ENCODE measurements at places on chromosomes 12 and 14. TPM values are rescaled to one million over a fixed set of nuclear protein-coding genes. Genes with fewer than 3 reads are reported as not detected.

DNA sequence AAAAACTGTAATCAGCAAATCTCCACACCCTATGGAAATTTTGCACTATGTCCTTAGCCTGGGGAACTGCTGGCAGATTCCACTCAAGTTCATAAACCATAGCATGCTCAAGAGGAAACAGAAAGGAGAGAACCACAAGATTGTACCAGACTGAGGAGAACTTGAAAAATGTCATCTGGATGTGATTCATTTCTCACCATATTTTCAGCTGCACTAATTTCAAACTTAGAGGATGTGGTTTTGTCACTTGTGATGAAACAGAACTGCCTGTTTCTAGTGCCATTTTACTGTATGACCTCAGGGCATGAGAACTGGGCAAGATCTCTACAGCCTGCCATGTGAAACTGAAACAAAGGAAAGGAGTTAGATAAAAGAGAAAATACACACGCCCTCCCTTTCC lies 1493.1 kb upstream of the FLRT2 start:
- peak; percentile 39 for DNase-seq

GRCh38 chr14:44168566-44168965 lies 338.5 kb downstream of the FSCB start:
- DNase-seq = no peak

DNA sequence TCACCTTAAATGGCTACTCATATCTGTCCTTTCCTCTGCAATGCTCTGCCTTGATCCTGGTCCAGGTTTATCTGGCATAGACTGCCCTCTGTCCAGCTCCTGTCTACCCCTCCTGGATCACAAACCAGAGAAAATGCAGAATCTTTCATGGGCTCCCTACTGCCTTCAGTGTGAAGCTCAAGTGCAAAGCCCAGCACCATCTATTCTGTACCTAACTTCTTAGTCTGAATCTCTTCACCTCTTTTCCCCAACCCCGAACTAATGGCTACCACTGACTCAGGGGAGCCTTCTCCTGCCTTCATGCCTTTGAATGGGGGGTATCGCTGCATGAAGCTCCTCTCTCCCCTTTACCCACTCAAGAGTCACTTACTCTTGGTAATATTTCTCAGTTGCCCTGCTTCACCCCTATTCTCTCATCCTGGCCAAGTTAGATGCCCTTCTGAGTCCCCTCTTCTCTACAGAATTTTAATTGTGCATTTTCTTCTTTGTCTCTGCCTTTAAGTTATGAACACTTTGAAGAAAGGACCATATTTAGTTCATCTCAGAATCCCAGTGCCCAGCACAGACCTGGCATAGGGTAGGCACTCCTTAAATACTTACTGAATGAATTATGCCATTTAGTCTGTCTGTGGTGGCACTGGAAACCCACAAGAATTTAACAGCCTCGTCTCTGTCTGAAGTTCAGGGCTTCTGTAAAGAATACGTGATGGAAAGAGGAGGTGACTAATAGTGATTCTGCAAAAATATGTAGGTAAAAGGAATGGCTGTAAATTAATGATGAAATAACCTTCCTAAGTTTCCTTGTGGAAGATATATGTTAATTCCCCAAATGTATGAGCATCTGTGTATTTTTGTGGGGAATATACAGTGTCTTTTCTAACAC lies 191.3 kb upstream of the AMIGO2 start:
- peak; percentile 96 for DNase-seq

Gene DIO2
- not detected for total RNA-seq

Gene GLIPR1L2
- total RNA-seq = 0.29 TPM

DNA sequence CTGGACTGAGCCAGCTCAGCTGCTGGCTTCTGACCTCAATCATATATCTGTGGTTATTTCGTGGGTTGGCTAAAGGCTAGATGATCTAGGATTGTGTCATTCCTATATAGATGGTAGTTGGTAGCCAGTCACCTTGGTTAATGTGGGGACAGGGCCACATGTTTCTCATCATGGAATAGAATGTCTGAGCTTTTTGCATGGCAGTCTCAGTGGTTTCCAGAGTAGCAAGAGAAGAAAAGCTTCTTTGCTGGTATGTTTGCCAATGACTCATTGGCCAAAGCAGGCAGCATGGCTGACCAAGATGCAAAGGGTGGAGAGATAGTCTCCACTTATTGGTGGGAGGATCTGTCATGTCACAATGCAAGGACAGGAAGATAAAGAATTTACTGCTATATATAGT lies 746.4 kb upstream of the FLRT2 start:
- no peak for DNase-seq

Gene CCDC197
- total RNA-seq = not detected

Gene KRT6A
- total RNA-seq = 0.21 TPM

Gene PTCSC3
- not detected for total RNA-seq

DNA sequence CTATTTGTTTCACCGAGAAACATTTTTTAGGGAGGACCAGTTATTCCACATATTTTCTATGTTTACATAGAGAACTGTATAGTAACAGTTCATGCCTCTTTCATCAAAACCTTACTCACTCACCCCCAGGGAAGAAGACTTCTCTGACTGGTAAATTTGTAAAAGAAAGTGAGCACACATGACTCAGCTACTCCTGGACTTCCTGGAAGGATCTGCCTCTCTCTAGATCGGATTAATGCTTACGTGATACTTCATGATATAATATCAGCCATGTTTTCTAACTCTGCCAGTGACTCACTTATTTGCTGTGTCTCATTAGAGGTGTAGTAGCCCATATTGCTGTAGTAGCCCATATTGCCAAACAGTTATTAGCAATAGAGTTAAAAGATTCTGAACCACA lies 494.3 kb upstream of the ATXN7L3B start:
- DNase-seq = peak; percentile 44

- DNase-seq = no peak
Observed at GRCh38 chr14:37036669-37037341, 135.6 kb downstream of the SLC25A21 start.

Gene MSRB3
- total RNA-seq = 17.8 TPM

Gene RD3L
- not detected for total RNA-seq

- no peak for DNase-seq
Observed at GRCh38 chr12:62098132-62098531, 162.1 kb upstream of the USP15 start.

DNA sequence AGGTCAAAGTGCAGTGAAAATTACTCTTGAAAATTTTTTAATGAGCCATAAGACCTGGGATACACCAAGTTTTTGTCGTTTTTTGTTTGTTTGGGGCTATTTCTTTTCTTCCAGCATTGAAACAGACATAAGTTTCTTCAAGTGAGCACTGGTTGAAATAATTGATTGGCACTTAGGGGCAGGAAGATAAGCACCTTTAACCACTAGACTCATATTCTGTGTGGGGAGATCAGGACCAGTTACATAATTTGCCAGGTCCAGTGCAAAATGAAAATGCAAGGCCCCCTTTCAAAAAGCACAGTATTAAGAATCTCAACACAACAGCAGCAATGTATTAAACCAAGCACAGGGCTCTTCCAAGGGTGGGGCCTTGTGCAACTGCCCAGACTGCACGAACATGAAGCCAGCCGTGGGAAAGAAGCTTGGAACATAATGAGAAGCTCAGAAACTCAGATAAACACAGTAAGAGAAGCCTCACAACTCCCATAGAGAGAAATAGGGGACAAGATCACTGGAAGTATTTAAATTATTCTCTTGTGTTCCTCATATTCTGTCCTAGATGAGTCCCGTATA lies 3.2 kb upstream of the TCP11L2 start:
- DNase-seq = no peak

- DNase-seq = no peak
Observed at GRCh38 chr14:88729159-88729558, 63.6 kb downstream of the EML5 start.

- no peak for DNase-seq
Observed at GRCh38 chr12:44574586-44574985, 301.5 kb downstream of the NELL2 start.

GRCh38 chr14:21494902-21495762 lies 16.0 kb downstream of the METTL3 start:
- no peak for DNase-seq

GRCh38 chr14:36275741-36276140 lies 44.7 kb downstream of the MBIP start:
- no peak for DNase-seq

Gene CLEC4D
- not detected for total RNA-seq

GRCh38 chr14:49447540-49448107 lies 138.6 kb downstream of the RPS29 start:
- no peak for DNase-seq

DNA sequence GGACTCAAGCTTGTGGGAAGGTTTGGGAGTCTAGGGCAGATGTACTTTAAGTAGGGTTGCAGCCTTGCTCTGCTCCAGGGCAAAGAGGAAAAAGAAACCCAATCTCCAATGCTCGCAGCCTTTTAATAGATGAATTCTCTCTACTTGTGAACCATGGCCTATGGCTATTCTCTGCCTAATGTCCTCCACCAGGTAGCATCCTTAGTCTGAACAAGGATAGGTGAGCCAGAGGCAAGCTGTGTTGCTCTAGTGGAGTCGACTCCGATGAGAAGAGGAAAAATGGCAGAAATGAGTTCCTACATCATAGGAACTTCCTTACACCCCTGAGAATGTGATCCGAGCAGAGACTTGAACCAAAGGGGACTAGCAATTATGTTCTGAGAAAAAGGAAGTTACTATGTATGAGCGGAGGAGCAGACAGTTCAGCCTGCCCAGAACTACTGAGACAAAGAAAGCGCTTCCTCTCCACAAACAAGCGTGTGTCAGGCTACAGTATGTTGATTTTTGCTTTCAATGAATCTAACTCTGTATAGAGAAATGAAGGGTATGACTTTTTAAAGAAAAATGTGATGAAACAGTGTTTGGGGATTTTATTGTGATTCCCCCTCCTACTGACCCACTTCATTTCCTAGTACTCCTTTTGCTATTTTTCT lies 153.6 kb upstream of the ARID2 start:
- DNase-seq = no peak

All from kidney epithelial cell (primary cell).